Keratinocyte (primary cell): ENCODE measurements at places on chromosomes 12 and 14.
A peak's percentile ranks its signal among the peaks of the same experiment; 100 is the strongest.

DNA sequence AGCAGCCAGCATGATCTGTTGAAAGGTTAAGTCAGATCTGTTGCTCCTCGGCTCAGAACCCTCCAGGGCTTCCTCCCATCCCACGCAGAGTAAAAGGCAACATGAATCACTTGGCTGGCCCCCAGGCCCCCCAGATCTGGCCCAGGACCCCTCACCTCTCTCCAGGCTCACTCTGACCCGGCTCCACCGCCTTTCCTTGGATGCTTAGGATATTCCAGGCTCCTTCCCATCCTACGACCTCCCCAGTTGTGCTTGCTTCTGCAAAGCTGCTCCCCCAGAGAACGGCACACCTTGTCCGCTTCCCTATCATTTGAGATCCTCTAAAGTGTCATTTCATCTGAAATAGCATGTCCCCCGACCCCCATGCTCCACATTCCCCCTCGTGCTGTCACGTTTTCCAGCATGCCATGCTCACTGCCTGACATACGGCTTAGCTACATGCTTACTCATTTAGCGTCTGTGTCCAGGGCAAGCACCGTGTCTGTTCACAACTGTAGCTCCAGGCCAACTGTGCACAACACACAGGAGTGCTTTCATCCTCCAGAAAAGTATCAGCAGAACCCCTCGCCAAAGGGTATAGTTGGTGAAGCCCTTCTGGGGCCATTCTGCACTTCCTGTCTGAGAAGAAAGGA lies 33.6 kb upstream of the BDKRB2 start:
- DNase-seq: no peak

DNA sequence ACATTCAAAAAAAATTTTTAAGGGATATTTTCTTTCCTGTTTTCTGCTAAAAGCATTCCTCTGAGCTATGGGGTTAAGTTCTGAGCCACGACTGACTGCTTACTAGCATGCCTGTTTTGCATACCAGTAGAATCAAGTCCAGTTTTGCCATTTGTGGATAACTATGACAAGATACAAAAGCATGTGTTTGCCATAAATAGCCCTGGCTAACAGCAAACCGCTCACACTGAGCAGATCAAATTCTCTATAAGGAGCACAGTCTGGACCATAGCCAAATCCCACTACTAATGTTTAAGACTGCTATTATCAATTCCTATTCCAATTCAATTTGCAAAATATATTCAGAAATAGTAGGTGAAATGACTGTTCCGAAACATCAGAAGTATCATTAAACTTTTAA lies 3.2 kb downstream of the CFL2 start:
- DNase-seq: peak; percentile 32

DNA sequence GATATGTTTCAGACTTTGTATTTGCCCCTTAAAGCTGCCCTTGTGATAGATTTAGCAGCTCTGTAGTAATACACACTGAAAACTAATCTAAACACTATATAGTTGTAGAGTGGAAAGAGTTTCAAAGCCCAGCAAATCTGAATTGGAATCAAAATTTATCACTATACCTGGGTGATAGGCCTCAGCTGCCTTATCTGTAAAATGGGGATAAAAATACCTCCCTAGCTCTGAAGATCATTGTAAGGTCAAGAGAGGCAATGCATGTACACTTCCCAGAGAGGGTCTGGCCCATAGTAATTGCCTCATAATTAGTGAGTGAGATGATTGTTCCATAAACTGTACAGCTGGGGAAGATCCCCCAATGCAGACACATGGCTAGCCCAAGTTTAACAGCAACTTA lies 103.6 kb downstream of the IGF1 start:
- no peak for DNase-seq

DNA sequence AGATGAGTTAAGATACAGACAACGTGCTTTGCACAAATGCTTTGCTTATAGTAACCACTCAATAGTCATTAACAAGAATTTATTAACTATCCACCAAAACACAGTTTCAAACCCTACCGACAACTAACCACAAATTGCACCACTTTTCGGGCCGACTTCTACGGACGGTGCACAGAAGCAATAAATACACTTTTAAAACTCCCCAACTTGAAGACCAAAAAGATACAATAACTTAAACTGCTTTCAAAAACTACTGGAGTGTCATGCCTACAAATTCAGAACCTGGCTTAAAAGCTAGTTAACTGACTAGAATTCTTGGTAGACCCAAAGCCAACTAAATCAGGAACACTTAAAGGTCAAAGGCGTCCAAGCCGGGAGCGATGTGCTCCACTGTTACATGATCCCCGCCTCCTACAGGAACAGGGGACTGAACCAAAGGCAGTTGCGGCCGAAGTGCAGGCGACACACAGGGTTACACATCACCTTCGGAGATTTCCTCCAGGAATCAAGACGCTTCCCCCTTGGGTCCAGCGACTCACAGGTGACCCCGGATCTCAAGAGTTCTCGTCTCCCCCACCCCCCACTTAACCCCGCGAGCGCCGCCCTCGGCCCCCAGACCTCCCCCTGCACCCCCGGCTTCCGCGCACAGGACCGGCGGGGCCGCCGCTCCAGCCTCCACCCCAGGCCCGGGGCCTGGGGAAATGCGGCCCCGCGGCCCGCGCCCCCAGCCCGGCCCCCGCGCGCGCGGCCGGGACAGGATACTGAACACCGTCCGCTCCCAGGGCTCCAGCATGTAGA lies 507 bp downstream of the SPTSSA start:
- no peak for DNase-seq

DNA sequence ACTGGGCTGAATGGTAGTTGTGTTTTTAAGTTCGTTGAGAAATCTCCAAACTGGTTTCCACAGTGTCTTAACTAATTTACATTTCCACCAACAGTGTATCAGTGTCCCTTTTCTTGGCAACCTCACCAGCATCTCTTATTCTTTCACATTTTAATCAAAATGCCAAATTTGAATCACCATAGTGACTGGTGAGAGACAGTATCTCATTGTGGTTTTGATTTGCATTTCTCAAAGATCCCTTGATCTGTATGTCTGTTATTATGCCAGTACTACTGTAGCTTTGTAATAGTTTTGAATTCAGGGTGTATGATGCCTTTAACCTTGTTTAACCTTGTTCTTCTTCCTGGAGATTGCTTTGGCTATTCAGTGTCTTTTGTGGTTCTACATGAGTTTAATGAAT lies 2.2 kb upstream of the EIF2S3B start:
- DNase-seq: no peak

GRCh38 chr14:98725676-98726075 lies 546.3 kb downstream of the BCL11B start:
- DNase-seq: no peak

DNA sequence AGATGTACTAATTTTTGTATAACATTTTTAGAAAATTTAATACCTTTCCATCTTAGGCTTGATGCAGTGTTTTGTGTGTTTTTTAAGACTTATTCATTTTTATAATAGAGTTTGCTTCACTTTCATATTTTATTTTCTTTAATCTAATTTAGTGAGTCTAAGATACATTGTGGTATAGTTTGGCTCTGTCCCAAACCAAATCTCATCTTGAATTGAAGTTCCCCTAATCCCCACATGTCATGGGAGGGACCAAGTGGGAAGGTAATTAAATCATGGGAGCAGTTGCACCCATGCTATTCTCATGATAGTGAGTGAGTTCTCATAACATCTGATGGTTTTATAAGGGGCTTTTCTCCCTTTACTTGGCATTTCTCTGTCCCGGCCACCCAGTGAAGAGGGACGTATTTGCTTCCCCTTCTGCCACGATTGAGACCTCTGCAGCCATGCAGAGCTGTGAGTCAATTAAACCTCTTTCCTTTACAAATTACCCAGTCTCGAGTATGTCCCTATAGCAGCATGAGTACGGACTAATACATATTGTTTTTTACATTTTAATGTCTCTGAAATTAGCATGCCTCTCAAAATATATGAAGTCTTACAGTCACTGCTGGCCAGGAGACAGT lies 34.9 kb downstream of the GABARAPL1 start:
- no peak for DNase-seq

- no peak for DNase-seq
Observed at GRCh38 chr14:36344211-36344610, 23.8 kb upstream of the MBIP start.

DNA sequence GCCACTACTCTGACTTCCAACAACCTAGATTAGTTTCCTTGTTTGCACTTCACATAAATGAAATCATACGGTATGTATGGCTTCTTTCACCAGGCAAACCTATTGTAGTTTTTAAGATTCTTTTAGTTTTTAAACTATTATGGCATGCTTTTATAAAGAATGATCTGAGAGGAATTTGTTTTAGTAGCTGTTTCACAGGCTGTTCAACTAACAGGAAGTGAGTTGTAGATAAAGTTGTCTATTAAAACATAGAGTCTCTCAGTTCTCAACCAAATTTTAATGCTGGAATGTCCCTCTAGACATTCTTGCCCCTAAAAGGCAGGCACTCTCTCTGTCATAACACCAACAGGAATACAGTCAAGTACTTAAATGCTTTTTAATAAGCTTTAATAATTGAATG lies 102.7 kb upstream of the DACT1 start:
- no peak for DNase-seq

- peak; percentile 62 for DNase-seq
Observed at GRCh38 chr12:19382111-19382526, 57.2 kb upstream of the AEBP2 start.

- no peak for DNase-seq
Observed at GRCh38 chr12:32446316-32447119, 47.2 kb downstream of the FGD4 start.

DNA sequence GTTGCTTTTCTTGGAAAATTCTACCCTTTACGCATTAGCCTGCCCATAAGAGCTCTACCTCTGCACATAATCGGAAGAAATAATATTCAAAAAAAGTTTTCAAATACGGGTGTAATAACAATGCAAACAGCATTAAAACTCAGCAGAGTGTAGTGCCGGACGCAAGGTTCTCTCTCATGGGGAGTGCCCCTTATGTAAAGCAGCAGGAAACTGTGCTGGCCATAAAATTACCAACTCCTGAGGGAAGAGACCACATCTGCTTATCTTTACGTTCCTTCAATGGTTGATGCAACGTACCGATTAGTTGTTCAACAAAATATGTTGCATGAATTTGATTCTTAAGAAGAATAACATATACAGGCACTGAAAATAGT lies 118.7 kb upstream of the TMCC3 start:
- DNase-seq: no peak

DNA sequence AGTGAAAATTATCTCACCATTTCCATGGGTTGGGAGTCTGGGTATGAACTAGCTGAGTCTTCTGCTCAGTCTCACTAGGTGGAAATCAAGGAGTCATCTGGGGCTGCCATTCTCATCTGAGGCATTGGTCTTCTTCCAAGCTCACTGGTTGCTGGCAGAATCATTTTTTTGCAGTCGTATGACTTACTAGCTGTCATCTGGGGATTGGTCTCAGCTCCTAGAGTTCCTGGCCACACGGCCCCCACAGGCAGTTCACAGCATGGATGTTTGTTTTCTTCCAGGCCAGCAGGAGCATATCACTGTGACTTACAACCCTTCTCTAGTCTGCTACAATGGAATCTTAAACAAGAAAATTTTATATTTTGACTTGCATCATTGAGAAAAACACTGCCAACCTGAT lies 18.6 kb upstream of the OR10AD1 start:
- DNase-seq: no peak

DNA sequence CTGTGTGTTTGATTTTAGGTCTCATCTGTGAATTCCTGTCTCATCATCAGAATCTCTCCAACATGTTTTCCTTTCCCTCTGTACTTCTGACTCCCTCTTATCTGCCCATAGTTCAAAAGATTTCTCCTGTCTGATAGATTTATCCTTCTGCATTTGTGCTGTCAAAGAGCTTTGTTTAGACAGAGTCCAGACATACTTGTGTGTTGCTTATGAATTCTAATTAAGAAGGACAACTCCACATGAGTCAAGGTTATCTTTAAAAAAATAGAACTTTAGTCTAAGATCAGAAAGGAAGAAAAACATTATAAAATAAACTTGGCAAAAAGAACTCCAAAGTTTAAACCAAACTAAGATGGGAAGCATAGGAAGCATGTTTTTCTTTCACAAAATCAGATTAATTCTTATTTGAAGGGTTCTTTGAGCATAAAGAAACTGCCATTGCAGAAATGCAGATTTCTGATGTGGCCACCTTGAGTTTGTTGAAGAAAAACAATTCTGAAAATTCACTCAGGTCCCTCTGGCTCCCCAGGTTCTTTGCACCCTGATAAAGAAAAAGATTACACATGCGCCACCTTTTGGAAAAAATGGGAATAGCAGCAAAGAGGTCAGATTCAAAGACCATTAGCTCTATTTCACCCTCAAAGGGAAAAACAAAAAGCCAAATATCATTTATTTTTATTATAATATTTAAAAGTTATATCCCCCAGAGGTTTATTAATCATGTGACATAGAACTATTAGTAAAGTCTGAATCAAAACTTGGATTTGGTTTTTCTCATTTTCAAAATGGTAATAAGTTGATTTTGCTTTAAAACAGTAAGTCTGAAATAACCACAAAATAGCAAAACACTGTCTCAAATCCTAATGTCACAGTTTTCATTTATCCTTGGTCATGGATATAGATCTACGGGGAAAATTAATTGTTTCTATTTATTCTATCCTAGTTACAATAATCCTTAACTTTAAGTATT lies 143.7 kb upstream of the DCN start:
- no peak for DNase-seq

GRCh38 chr12:79874665-79875064 lies 60.2 kb downstream of the PPP1R12A start:
- no peak for DNase-seq

GRCh38 chr14:33642691-33643244 lies 308.1 kb downstream of the EGLN3 start:
- no peak for DNase-seq

GRCh38 chr14:41608681-41609390 lies 2.2 kb downstream of the LRFN5 start:
- no peak for DNase-seq

DNA sequence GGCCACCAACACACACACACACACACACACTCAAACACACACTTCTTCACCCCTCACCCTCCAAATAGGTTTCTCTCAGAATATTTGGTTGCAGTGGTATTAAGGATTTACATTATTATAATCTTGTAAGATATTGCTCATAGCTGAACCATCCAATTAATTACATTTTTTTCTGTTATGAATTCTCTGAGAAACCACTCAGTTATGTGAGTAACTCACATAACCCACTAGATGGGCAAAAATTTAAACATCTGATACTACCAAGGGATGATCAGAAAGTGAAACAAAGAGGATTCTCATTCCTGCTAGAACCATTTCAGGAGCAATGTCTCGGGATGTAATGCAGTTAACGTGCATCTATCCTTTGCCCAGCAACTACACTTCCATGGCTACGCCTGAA lies 31.6 kb downstream of the TMTC1 start:
- no peak for DNase-seq

GRCh38 chr12:56391721-56392120 lies 29.1 kb upstream of the APOF start:
- DNase-seq: no peak

- peak; percentile 32 for DNase-seq
Observed at GRCh38 chr14:99574099-99574880, 29.7 kb downstream of the CCDC85C start.

DNA sequence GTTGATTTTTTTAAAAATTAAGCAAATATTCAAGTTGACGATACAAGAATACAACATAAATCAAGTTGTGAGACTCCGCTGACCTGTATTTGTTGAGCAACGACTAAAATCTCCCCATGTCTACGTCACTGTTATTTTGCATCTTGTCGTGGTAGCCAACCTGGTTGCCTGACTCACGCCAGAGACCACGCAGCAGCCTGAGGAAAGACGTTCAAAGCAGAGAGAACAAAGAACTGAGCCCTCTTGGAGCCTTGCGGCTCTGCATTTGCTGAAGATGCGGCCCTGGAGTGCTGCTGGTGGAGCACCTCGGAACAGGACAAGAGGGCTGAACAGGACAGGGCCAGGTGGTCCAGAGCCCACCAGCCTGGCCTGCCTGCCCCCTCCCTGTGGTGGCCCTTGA lies 21.4 kb upstream of the DIO3 start:
- DNase-seq: no peak
